Endothelial cell (in vitro differentiated cells): ENCODE measurements at places on chromosomes 11 and 22. TPM values are rescaled to one million over a fixed set of nuclear protein-coding genes. Genes with fewer than 3 reads are reported as not detected.

DNA sequence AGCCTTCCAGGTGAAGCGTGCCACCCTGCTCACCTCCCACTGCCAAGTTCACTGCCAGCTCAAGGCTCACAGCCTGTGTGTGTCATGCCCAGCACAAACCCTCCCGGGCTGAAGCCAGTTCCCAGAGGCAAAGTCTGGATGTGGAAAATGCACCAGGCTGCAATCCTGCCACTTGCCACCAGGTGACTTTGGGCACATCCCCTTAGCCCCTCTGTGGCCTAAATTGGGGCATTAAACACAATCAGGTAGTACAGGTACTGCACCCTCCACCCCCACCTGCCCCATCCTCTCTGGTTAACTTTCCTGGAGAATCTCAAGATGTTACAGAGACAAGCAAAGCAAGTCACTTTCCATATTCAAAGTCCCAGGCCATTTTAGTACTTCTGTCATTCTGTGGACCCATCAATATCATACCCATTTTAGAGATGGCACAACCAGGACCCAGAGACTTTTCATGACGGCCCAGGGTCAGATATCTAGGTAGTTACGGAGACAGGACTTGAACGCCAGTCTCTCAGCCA lies 1.8 kb upstream of the RASD2 start:
- H3K27me3 ChIP-seq, result peaks cover 7% of the 10 kb centered on the region
- H3K4me1 ChIP-seq, result peaks cover 4% of the 10 kb centered on the region
- no peak overlapping the region for H3K27ac ChIP-seq
- no peak overlapping the region for H3K4me3 ChIP-seq
- H3K36me3 ChIP-seq, result no peaks in the 10 kb centered on the region

DNA sequence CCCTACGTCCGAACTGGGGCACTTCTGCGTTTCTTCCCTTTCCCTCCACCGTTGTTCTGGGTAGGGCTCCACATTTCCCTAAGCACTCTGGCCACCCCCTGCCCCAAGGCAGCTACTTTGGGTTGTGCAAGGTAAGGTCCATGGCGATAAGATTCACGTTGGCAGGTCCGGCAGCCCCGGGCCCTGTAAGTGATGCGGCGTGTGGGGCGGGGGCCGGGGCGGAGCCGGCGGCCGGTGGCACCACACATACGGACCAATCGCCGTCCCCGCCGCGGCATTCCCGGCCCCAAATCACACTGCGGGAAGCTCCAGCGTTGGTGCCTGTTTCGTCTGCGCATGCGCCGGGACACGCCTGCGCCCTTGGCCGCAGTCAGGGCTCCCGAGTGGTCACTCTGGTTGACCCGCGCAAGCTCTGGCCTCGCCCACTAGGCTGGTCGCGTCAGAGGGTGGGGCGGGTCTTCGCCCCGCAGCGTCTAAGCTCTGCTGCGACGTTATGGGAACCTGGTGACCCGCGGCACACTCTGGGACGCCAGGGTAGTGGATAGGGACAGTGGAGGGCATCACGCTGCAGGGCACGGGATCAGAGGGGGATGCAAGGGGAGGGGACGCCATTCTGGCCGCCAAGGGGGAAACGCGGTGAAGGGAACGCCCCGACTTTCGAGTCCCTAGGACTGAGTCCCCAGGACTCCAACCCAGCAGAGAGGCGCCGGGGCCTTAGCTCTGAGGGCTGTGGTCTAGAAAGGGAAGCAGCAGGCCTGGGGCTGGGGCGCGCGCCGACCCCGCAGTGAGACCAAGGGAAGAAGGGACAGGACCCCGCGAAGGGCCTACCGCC lies 1.6 kb downstream of the FADS1 start:
- H3K36me3 ChIP-seq, result peaks cover 22% of the 10 kb centered on the region
- peaks cover 16% of the 10 kb centered on the region for H3K4me1 ChIP-seq
- peak overlapping the region; percentile 98 for H3K27ac ChIP-seq
- peak overlapping the region; percentile 98 for H3K4me3 ChIP-seq
- DNase-seq, result peak; percentile 95
- H3K27me3 ChIP-seq, result peaks cover 21% of the 10 kb centered on the region

SYCE3 gene
- total RNA-seq, result not detected

MS4A7 gene
- not detected for total RNA-seq

DNA sequence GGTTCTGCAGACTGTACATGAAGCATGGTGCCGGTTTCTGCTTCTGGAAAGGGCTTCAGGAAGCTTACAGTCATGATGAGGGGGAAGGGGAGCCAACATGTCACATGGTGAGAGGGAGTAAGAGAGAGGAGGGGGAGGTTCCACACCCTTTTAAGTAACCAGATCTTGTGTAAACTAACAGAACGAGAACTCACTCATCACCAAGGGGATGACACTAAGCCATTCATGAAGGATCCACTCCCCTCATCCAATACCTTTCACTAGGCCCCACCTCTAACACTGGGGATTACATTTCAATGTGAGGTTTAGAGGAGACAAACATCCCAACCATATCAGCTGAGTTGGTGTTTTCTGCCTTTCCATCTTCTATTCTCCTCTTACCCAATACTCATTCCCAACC lies 83.5 kb downstream of the BDNF start:
- H3K4me3 ChIP-seq, result no peak overlapping the region
- no peaks in the 10 kb centered on the region for H3K36me3 ChIP-seq
- DNase-seq, result no peak
- H3K27me3 ChIP-seq, result no peaks in the 10 kb centered on the region
- no peak overlapping the region for H3K27ac ChIP-seq

SLC22A25 gene
- not detected for total RNA-seq

- DNase-seq, result no peak
- H3K36me3 ChIP-seq, result no peaks in the 10 kb centered on the region
- H3K4me1 ChIP-seq, result no peaks in the 10 kb centered on the region
- no peak overlapping the region for H3K4me3 ChIP-seq
- H3K27me3 ChIP-seq, result peaks cover 2% of the 10 kb centered on the region
- no peak overlapping the region for H3K27ac ChIP-seq
These were observed 1097.4 kb upstream of the CCDC90B start for GRCh38 chr11:84383576-84383975.

IL18 gene
- 0.90 TPM for total RNA-seq

MIEF1 gene
- total RNA-seq, result 29.2 TPM
